Activated CD4-positive, alpha-beta T cell treated with anti-CD3 and anti-CD28 coated beads, Interleukin-2, amount 50 U/mL, for 16 hours (primary cell): ENCODE measurements at places on chromosomes 1 and 21.

- DNase-seq: no peak
Measured at GRCh38 chr1:25460020-25460419, 29.3 kb downstream of the MACO1 start.

- DNase-seq: no peak
Measured at GRCh38 chr1:76865696-76866286, 1.5 kb upstream of the ST6GALNAC5 start.

DNA sequence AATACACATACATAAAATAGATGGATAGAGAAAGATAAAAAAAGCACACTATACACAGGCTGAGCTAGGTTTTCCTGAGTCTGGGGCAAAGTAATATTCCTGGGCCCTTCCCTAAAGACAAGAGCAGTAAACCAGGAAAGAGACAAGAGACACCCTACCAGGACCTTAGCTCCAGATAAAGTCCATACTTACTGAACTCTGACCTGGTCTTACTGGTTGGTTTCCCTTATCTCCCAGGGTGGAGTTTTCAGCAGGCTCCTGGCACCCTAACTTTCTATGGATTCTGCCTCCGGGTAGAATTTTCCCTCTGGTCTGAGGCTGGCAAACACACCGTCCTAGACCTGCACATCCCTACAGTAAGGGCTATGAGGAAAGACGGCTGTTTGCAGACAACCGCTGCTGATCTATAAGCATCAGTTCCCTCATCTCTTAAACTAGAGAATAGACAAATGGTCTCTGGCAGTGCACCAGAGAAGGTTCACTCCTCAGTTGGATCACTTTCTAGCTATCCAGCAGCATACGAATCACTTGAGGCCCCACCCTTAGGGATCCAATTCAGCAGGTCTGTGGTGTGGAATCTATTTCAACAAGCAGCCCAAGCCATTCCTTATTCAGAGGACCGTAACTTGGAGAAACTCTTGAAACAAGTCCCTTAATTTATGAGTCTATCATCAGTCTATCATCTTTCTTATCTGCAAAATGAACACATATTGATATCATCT is 52.0 kb downstream of the ARHGEF11 start:
- no peak for DNase-seq

DNA sequence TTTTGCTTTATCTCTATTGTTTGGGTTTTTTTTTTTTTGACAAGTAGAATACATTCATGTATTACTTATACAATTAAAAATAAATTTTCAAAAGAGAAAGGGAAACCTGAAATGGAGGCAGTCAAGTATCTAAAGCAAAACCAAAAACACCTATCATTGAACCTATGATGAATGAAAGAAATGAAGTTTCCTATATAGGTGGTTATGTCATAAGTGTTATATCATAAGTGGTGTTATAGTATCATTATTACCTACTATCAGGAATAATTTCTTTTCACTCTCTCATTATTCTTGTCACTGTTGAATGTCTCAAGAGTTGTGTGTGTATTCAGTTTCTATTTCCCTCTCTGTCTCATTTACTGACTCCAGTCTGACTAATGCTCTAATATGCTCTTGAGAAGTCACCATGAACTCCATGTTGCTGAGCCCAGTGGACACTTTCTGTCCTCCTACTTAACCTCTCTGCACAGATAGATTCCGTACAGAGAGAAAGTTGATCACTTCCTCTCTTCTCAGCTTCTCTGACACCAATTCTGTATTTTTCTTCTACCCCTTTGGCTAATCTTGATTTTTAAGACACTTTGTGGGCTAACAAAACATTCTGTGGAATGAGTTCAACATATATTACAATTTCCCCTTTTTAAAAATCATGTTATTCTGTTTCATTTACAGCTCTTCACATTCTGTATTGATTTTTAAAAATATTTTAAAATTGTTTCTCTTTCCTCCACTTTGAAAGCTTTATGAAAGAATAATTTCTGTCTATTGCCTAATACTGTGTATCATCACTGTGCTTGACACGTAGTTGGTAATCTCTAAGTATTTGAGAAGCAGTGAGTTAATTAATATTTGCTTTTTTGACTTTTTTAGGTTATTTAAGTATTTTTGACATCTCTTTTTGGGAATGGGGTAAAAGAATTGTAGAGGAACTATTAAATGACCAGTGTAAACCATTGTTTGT is 50.1 kb downstream of the RASAL2 start:
- DNase-seq: no peak

- DNase-seq: no peak
Measured at GRCh38 chr1:5388622-5389021, 603.6 kb downstream of the NPHP4 start.

DNA sequence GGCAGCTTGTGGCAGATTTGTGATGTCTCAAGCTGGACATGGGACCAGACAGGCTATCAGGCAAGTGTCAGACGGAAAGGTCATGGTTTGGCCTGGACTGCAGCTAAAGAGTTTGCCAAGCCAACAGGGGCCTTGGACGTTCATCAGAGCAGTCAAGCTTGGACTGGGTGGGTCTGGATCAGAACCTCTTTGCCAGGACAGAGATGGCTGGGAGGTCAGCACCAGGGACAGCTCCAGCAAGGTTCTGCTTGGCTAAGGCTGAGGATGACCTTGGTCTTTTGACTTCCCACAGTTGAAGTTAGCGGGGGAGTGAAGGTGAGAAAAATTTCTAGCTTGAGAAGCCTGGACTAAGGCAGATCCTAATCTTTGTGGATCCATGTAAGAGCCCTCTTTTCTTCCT is 68.1 kb downstream of the GRIK3 start:
- DNase-seq: peak; percentile 3

GRCh38 chr1:59730302-59730701 is 84.4 kb upstream of the HOOK1 start:
- DNase-seq: no peak

GRCh38 chr1:241934201-241934848 is 23.2 kb upstream of the BECN2 start:
- DNase-seq: no peak

DNA sequence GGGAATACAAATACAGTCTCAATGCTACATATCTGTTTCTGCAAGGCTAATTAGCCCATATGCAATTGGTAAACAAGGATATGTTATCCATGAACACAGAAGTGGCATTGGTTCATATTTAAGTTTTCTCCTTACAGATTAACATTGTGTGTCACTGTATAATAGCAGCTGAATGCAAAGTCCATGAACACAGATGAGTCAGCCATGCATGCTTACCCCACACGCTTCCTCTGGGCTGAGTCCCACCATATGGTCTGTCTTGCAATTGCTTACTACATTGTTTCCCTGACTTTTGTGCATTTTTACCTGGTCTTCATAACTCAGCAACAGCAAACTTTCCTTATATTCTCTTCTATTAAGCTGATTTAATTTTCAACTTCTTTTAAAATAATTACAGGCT is 41.5 kb upstream of the TSNAX start:
- no peak for DNase-seq

- DNase-seq: no peak
Measured at GRCh38 chr1:121522061-121522759, 337.4 kb downstream of the SRGAP2C start.

- DNase-seq: no peak
Measured at GRCh38 chr1:228666686-228667623, 68.3 kb upstream of the RHOU start.

- no peak for DNase-seq
Measured at GRCh38 chr1:118101999-118102398, 83.0 kb downstream of the SPAG17 start.

DNA sequence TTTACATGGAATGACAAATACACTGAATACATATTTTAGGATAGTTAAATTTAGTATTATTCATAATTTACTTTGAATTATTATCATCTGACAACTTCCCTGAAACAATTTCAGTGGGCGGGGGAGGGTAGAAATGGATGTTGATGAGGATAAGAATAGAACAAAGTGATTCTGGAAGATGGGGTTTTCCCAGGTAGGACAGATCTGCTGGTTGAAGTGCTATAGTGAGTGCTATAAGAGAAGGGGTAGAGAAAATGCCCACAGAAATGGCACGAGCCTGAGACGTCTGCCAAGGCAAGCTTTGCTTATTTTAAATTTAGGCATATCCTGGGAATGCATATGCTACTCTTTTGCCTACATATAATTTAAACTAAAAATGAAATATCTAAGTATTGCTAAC is 3.2 kb downstream of the CFH start:
- DNase-seq: no peak

DNA sequence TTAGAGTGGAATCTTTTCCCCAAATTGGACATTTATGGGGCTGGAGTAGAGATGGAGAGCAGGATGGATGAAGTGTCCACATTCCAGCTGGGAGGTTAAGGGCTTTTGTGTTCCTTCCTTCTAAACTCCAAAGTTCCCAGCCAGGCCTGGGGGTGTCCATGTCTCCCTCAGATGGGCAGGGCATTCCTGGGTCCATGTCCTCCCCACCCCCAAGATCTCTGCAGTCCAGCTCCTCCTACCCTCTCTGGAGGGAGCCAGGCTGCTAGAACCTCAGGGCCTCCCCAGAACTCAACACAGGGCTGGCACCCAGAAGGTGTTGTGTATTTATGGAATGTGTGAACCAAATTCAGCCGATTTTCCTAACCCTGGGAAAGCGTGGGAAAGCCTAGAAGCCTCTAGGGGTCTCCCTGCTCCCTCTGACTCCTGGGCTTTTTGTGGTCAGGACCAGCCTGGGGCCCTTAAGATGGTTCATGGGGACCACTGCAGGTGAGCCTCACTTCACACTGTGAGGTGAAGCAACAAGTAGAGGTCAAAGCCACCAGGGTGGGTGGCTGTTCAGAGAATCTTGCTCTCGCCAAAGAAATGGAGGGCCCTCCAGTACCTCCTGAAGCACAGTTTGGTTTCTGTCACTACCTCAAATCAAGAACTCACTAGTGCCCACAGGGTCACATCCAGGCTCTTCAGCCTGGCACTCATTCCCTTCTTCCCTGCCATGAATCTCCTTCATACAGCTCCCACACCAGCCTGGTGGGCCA is 54.8 kb downstream of the GLIS1 start:
- no peak for DNase-seq

DNA sequence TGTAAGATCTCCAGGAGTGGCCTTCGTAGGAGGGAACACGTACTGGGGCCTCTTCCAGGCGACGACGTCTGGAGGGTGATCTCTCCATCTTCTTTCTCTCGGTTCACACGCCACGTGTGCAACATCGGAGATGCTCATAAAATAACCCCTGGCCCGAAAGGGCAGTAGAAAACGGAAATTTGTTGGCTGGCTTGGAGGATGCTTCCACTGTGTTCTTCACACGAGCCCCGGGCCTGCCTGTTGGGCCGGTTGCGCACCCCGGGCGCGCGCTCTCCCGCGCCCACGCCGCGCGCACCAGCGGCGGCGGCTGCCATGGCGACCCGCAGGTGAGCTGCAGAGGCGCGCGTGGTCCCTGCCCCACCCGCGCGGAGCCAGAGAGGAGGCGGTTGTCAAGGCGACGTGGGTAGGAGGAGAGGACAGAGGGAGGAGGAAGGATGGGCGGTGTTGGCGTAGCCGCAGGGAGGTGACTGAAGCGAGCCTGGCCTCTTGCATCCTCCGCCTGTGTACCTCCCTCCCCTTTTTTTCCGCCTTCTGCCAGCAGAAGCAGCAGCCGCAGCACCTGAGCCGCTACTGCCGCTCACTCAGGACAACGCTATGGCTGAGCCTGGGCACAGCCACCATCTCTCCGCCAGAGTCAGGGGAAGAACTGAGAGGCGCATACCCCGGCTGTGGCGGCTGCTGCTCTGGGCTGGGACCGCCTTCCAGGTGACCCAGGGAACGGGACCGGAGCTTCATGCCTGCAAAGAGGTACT is at the start of gene ELAPOR1:
Gene ELAPOR1, plus strand, starts transcription at position 526 of the 752 bp plus-strand sequence. Its CDS starts 69 bp downstream, at position 595.
- DNase-seq: peak; percentile 83

- DNase-seq: peak; percentile 11
Measured at GRCh38 chr1:16073490-16074119, at the start of gene FAM131C. Gene FAM131C (minus strand): TSS chr1:16073651. CDS start chr1:16073442, 209 bp downstream.

DNA sequence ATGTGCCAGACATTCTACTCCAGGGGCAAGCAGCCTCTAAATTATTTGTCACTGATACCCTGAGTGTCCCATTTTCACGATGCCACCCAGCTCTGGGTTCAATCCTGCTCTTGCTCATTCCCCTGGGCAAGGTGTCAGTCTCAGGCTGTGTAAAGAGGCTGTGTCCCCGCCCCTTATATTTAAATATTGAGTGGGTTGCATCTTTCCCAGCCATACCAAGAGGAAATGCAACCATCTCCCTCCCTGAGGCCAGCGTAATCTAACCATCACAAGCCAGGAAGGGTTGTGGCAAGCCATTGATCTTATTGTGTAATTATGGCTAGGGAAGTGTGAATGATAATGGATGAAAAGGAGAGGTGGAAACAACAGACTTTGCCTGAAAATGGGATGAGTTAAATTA is 54.7 kb upstream of the CLDN14 start:
- no peak for DNase-seq

DNA sequence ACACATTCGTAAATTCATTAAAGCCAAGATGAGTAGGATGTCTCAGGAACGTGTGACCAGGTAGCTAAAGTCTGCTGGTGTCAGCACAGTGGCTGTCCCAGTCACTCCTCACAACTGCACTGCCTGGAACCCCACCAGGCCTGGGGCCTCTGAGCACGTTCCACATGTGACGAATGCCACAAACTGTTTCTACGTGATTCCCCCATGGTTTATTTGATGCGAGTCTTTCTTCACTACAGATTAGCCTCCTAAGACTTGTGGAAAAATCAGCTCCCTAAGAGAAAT is 33.2 kb downstream of the PRDM15 start:
- DNase-seq: no peak

- DNase-seq: no peak
Measured at GRCh38 chr1:28646040-28646439, 2.4 kb upstream of the RNU11 start.

DNA sequence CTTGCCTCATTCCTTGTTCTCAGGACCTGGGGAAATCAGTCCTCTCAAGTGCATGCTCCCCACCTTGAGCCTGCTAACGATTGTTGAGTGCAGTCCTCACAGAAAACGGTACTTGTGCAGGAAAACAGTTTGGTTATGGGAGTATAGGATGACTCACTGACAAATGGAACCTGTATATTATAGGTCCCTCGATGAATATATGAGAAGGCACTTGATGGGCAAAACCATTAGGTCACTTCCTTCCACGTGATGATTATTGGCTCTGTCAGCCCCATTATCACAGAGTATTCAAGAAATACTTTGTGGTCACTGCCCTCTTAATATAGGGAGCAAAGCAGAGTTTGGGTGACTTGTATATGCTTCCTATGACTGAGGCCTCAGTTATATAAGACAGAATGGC is 6.2 kb downstream of the CCDC17 start:
- no peak for DNase-seq

- DNase-seq: no peak
Measured at GRCh38 chr1:41240781-41241353, 1.2 kb downstream of the SCMH1 start.

DNA sequence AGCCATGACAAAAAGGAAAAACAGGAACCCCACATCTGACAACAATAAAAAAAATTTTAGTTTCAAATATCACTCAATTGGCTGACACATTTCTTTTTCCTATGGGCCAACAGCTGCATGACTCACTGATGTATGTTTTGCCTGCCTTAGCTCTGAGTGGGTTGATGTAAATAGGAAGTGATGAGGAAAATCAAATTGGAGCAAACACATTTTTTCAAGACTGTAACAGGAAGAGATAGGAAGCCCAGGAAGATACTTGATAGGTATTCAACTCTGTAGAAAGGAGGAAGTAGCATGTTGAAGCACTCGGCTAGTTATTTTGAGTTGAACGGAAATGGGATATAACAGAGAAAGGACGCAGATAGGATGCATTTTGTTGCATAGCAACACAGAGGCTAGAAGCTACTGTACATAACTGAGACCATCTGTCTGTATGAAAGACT is 168.0 kb upstream of the NR5A2 start:
- peak; percentile 3 for DNase-seq
